Activated CD4-positive, alpha-beta memory T cell treated with anti-CD3 and anti-CD28 coated beads for 36 hours (primary cell): ENCODE measurements at places on chromosomes 6 and 20.

DNA sequence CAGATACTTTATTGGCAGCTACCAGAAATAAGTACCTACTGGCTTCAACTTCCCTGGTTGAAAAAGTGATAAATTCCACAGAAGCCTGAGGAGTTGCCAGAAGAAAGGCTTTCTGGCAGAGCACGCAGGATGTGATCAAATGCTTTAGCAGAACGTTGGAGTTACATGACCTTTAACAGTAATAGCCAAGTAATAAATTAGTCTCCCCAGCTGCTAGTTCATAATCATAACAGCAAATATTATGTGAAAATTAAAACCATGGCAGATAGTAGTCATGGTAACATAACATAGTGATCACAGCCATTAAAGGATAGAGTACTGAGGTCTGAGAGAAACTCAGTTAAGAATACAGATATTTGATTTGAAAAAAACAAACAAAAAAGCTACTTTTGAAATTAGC, 567.7 kb downstream of the ADGRB3 start:
- no peak for DNase-seq

DNA sequence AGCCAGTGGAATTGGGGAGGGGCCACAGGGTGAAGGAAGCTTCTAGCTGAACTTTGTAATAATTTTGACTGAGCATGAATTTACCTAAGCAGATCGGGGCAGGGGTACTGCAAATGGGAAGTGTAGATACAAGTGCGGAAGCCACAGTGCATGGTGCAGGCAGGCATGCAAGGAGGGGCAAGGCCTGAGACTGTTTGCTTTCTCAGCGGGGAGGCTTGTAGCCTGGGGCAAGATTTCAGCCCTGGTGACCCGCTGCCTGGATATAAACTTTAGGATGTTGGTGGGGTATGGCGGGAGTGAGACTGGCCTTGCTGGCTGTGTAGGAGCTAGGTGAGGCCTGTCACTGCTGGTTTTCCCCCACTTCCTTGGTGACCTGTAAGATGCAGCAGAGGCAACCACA, 266.4 kb upstream of the PREP start:
- no peak for DNase-seq

DNA sequence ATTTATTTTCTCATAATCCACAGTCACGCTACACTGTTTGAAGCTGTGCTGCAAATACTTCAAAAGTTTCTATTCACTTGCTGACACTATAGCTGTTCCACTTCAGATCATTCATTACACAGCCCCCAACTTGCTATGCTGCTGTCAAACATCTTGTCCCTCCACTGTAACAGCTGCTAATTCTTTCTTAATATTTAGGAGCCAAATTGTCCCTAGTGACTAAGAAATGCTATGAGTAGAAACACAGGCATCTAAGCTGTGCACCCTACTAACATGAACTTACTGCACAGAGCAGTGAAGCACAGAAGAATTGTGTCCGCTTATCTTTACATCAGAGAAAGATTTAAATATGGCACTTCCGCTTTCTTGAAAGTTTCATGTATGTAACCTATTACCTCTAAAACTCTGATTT, 91.3 kb downstream of the PDE10A start:
- no peak for DNase-seq

DNA sequence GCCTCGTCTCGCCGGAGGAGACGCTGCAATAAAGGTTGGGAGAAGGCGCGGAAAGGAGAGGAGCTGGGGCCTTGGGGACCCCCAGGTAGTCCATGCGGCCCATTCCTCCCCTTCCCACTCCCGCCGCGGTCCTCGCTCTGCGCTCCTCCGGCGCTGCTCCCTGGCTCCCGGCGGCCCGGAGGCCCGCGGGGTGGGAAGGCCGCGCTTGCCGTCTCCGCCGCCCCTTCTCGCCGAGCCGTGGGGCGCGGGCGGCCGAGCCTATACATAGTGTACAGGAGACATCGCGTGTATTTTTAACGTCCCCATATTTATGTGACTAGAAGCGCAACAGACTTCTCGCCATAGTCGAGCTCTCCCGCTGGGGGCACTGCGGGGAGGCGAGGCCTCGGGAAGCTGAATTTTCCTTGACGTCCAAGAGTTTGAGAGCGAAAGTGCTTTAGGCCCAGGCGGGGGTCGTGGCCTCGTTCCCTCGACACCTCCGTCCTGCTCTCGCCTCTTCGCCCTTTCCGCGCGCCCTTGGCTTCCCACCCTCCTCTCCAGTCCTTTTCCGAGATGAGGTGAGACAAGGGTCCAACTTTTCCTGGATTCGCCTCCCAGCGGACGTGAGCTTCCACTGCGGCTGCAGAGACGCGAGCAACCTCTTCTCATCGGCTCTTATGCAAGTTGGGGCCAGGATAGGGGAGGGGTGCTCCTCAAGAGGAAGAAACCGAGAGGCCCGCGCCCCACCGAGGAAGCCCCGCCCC, 29.0 kb downstream of the SLC12A5 start:
- DNase-seq = peak; percentile 28

DNA sequence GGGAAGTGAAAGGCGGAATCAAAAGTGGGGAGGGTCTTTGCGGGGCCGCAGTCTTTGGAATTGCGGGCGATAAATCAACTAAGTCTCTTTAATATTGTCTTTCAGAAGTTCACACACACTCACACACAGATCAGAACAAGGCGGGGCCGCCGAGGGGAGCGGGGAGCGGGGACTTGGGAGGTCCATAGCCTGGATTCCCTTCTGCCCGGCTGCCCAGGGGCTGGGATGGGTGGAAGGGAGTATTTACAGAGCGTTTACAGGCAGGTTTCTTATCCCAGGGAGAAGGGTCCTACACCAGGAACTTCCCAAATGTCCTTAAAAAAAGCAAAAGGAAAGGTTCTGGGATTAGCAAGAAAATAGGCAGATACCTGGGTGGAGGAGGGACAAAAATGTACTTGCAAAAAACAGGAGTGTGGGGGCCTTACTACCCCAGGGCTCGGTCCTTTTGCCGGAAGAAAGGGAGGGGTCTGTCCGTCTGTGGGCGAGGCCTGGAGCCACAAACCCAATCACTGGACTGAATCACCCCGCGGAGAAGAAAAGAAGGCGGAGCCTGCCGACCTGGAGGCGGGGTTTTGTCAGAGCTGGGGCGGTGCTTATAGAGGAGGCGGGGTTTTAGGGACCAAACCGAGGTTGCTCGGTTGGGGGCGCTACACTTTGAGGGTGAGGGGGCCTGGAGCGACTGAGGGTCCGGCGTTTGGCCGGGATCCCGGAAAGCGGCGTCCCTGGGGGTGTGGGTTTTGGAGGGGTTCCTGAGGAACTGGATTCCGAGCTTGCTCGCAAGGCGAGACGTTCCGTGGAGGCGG, 3.2 kb downstream of the PRRT1 start:
- peak; percentile 87 for DNase-seq

DNA sequence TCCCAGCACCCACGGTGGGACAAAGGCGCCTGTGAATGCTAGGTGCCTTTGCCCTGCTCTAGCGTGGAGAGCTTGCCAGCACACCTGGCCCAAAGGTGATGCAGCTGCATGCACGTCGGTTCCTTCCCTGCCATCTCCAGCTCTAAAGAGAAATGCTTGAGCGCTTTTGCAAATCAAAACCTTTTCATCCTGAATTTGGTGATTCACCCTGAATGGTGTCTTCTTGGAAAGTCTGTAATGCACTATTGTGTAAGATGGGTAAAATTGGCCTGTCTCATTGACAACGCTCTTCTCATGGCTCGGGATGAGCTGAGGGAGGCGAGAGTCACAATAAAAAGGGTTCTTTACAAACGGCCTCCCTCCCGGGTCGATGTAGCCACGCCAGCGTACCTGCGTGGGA, 103.1 kb upstream of the ID4 start:
- DNase-seq = no peak

GRCh38 chr6:90288404-90288803, 8.2 kb downstream of the BACH2 start:
- peak; percentile 36 for DNase-seq

- no peak for DNase-seq
These were observed 3.6 kb upstream of the ARFGEF3 start for GRCh38 chr6:138157986-138158638.

DNA sequence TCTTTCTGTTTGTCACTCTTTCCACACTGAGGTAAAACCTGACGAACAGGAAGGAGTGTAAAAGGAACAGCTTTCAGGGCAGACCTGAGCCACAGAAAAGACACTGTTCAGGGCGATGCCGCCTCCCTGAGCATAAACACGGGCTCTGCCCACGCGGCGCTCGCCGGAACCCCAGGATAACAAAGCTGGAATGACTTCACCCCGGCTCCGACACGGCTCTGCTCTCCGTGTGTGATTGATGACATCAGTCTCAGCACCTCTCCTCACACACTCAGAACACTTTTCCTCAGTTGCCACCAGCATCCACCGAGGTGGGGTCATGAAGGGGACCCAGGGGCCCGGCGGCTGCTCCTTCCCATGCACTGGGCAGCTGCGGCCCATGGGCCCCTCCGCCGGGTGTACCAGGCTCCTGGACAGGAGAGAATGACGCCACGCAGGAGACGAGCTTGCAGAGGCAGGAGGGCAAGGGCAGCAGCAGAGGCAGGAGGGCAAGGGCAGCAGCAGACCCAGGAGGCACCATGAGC, 43.6 kb downstream of the DLL1 start:
- no peak for DNase-seq

DNA sequence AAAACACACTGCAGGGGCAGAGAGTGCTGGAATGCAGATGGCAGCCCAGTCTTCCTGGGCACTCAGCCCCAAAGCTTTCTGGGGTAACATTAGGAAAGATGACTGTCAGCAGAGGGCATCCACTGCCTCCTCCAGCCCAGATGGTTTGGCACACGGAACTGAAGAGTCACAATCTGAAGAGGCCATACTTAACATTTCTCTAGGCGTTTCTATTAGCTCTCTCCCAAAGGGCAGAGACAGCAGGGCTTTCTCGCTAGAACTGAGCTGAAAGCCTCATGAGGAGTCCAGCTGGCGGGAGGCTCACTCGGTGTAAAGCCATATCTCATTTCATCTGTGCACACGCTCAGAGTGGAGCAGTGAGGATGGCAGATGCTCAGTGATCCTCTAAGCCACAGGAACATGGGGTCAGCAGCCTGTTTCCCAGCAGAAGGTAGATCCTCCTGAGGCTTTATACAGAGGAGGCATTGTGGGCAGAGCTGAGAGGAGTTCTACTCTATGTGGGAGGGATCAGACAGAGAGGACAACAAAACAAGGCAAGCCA, 28.1 kb downstream of the ALDH8A1 start:
- no peak for DNase-seq

- no peak for DNase-seq
These were observed at the start of gene GDAP1L1 for GRCh38 chr20:44247131-44247571. GDAP1L1 (plus strand) TSS chr20:44247308; CDS start chr20:44247335, 27 bp downstream.

DNA sequence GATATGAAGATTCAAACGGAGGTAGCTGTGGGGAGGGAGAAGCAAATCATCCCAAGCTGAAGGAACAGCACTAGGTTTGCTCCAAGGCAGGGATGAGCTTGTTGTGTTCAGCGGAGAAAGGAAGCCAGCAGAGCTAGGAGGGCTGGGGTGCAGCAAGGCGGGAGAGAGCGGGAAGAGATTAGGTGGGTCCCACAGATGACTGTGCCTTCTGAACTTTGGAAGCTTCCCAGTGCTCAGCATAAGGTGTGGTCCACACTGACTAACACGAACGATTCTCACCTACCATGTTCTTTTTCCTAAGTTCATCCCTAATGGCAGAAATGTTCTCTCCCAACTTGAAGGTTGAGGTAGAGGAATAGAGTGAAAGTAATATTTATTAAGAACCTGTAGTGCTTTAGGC, 1.2 kb downstream of the RAE1 start:
- no peak for DNase-seq

DNA sequence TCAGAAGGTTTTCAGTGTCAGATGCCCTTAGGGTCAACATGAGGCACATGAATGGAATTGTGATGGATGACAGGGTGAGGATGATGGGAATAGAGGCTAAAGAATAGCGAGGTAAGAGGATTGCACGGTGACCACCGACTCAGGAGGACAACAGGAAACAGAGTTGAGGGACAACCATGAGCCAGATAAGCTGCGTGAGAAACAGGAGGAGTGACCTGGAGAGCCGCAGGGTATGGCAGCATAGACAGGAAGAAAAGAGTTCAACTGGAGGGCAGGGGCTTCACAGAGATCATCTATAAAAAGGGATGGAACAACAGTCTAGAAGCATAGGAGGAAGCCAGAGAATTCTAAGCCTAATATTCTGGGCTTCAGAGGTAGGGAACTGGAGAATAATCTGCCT, 84.7 kb upstream of the ENPP5 start:
- no peak for DNase-seq

DNA sequence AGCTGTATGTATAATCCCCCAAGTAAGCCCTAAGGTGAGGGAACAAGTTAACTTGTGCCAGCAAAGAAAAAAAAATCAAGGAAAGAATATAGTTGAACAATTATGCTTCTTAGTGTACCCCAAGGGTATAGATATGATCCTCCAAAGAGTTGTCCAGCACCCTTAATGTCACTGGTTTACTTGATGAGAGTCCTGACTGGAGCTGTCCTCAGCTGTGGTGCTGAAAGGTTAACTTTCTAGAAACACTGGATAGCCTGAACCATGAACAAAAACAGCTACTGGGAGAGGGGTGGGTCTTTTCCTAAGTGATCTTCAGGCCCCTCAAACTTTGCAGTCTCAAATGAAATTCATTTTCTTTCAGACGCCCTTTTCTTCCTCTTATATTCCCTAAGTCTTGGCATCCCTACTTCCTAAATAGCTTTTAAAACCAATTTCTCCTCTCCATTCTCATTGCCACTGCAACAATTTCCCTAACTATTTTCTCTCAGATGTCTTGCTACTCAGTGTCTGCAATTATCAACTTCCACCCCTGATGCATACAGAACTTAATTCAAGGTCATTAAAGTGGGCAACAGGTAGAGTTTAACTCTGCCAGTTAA, 83.5 kb upstream of the PROKR2 start:
- DNase-seq = no peak

DNA sequence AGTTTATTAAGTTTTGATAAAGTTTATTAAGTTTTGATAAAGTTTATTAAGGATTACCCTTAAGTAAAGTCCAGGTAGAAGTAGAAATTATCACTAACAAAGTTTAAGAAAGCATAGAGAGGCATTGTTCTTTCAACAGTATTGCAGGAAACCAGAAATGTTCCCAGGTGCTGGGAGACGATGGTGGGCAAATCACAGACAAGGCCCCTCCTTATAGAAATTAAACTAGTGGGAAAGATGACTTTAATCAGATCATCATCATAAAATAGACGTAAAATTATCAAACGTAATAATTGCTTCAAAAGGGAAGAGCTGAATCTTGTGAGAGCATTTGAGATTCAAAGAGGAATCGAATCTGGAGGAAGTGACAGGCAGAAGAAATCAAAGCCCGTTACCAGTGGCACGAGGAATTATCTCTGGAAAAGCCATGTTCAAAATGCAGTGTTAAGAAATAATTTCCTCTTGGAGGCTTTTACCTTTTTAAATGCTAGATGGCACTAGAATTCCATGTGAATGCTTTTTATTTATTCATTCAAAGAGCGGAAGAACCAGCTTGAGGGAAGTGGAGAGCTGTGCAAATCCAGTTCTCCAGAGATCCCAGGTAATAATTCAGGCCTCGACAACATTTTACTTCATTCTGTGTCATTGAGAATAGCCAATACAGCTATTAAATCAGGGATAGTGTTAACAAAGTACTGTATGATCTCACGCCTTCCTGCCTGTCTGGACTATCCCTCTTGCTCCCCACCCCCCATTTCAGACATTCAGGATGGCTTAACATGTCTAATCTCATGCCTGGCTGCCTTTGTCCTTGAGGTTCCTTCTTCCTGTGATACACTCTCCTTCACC, 1.0 kb upstream of the APMAP start:
- no peak for DNase-seq

- DNase-seq = no peak
These were observed 2.6 kb downstream of the SENP6 start for GRCh38 chr6:75604294-75604693.
